Stimulated activated CD4-positive, alpha-beta T cell treated with anti-CD3 and anti-CD28 coated beads, Interleukin-1b, Interleukin-23, amount 100 ng/mL, for 1 hour (primary cell): ENCODE measurements at places on chromosomes 2 and 18.

DNA sequence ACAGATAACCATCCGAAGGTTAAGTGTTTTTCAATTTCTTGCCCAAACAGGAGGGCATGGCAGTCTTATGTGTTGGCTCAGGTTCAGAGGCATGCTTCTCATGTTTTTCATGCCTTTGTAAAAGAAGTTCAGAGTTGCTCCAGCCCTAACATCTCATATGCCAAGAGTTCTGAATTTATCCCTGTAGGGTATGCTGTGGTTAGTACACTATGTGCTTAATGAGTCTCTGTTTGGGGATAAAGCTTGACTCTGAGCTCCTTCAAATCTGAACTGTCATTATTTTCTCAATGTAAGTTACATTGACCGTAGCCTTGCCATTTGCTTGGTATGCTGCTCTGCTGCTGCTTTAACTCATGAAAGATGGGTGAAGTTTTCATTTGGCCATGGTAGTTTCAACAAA is 67.9 kb upstream of the PNPT1 start:
- DNase-seq = no peak

GRCh38 chr2:56025469-56026193 is 102.0 kb upstream of the EFEMP1 start:
- no peak for DNase-seq

- no peak for DNase-seq
Measured at GRCh38 chr2:159516241-159516758, 100.0 kb downstream of the BAZ2B start.

- no peak for DNase-seq
Measured at GRCh38 chr2:220789961-220790360, 782.1 kb downstream of the EPHA4 start.

DNA sequence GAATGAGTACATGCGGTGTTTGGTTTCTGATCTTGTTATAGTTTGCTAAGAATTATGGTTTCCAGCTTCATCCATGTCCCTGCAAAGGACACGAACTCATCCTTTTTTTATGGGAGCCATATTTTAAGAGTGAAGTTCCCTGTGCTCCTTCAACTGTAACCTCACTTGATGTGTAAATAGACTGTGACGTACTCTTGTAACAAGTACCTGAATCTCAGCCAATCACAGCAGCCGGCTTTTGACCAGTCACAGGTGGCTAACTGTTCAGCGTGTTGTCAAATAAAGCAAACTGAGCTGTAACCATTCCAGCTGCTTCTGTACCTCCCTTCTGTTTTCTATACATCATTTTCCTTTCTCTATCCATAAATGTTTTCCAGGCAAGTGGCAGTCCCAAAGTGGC is 774.3 kb upstream of the HS6ST1 start:
- no peak for DNase-seq

DNA sequence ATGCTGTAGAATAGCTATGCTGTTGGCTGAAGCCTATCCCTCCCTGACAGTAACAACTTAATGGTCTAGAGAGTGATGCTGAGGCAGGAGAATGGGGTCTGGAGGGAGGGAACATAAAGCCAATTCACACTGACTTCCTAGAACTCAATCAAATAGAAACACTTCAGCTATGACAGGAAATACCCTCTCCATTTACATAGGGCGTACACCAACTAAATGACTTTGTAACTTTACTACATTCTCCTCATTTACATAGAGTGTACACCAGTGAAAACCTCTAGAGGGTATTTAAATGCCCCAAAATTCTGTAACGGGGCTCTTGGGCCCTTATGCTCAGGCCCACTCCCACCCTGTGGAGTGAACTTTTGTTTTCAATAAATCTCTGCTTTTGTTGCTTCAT is 41.5 kb downstream of the YPEL5 start:
- DNase-seq = no peak

- DNase-seq = no peak
Measured at GRCh38 chr2:217802876-217803652, 199.7 kb downstream of the TNS1 start.

GRCh38 chr2:120825370-120826259 is 89.9 kb downstream of the GLI2 start:
- no peak for DNase-seq

DNA sequence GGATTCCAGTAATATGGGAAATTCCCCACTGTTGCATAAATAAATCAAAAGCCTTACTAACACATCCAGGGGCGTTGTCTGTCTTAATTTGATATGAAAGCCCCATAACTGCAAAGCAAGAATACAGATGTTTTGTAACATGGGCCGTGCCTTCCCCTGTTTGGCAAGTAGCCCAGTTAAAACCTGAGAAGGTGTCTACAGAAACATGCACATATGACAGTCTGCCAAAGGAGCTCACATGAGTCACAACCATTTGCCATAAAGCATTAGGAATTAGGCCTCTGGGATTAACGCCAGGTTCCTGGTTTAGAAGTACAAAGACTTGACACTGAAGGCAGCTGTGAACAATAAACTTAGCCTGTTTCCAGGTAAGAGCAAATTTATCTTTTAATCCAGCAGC is 43.1 kb upstream of the LONRF2 start:
- no peak for DNase-seq

DNA sequence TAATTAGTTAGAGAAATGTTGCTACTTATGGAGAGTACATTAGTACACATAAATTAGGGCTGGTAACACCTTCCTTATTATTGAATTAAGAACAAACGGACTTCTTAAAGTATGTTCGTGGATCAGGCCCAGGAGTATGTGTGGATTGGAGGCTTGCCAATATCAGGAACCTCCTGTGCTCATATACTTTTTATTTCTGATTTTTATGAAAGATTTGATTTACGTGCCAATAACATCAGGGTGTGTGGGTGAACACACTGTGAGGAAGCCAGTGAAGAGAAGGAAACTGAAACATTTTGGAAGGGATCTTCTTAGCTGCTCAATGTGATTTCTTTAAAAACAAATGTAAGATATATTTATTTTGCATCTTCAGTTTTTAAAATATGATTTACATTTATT is 113.0 kb downstream of the EFEMP1 start:
- DNase-seq = no peak

DNA sequence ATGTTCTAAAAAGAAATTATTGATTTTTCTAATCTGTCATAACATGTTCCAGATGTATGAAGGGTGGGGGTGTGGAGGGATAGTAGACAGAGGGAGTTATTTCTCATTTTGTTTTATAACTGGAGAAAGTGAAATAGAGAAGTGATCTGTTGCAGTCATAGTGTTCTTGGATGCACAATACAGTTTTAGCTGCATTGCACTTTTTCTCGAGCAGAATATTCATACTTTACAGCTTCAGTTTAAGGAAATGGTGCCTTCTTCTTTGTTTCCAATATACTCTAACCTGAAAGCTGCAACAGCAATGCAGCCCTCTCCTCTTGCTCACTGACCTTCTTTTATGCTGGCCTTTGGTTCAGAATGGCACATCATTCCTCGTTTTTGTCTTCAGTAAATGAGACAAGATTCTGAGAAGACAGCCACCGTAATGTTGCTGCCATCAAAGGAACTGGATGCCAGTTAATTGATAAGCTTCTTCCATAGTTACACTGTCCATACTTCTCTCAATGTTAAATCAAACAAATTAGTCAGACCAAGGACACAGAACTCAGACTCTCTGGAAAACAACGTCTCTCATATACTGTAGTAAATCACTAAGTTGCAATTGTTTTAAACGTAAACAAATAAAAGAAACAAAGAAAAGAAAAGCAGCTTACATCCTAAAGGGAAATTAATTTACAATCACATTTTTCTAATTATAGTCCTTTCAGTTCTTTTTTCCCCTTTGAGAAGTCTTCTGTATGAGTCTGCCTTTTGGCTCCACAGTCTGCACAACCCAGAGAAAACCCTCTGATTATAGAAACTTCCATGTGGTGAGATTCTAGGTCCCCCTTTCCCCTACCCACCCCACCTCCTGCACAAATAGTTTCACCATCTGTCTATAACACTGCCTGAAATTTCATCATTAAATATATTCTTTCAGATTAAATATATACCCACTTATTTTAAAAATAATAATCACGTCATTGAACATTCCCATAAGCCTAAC is 97.4 kb upstream of the UGP2 start:
- DNase-seq = no peak

GRCh38 chr2:238669046-238669445 is 178.8 kb upstream of the TWIST2 start:
- DNase-seq = no peak

DNA sequence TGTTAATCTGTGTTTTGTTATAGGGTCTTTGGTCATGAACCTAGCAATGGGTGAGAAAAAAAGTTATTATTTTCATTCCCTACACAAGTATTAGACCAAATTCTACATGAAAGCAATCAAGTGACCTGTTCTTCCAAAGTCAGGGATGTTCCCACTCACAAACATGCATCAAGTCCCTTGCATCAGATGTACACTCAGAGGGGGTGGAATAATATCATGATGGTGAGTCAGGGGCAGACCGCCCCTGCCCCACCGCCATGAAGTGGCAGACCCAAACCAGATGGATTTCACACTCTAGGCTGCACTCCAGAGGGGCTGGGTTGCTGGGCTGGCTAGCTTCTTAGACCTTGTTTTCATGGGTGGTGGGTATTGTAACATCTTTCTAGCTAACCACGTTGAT is 91.4 kb downstream of the ACAA2 start:
- no peak for DNase-seq

DNA sequence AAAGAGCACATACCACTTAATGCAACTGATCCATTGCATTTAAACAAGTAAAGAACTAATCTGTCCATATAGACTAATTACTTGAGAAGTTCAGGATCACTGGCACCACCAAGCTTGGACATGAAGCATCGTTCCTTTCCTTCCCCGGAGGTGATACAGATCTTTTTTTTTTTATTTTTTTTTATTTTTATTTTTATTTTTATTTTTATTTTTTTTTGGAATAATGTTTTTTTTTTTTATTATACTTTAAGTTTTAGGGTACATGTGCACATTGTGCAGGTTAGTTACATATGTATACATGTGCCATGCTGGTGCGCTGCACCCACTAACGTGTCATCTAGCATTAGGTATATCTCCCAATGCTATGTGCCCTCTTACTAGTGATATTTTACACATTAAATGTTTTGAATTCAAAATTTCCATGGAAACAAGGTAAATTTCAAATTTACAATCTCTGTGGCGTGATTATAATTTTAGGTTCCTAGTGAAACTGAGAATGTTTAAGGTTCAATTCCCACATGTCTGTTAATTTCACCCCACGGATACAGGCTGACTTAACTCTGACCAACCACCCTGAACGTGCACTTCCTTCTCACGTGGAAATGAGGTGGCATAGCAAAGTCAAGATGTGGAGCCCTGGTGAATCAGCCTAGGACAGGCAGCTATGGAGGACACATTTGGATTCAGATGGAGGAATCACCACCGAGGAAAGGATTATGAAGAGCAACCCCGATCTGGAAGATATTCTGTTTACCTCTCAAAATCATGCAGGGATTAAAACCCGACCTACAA is 101.6 kb upstream of the THOC1 start:
- DNase-seq = no peak

- no peak for DNase-seq
Measured at GRCh38 chr2:176380341-176380740, 111.1 kb downstream of the MTX2 start.

DNA sequence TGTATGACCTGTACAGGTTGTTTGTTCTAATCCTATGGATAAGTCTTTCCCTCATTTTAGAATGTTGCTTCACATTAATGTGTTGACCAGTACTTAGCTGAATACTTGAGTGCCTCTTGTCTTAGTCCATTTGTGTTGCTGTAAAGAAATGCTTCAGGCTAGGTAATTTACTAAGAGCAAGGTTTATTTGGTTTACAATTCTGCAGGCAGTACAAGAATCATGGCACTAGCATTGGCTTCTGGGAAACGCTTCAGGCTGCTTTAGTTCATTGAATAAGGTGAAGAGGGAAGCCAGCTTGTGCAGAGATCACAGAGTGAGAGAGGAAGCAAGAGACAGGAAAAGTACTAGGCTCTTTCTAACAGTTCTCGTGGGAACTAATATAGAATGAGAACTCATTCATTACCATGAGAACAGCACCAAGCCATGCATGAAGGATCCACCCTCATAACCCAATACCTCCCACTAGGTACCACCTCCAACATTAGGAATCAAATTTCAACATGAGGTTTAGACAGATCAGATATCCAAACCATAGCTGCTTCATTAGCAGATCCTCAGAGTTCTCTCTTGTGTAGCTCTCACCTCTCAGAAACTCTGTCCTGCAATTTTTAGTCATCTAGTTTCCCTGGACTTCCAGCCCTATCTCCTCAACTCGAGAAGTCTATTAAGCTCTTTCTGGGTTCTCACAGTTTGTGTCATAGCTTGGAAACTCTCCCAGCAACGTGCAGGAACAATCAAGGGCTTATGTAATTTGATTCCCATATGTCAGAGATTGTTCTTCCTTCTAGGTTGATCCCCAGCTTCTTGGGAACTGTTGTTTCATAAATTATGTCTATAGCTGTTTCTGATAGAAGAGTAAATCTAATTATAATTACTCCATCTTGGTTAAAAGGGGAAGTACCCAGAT is 2082.3 kb upstream of the CELF4 start:
- DNase-seq = no peak

GRCh38 chr2:225494100-225494459 is 94.6 kb downstream of the NYAP2 start:
- DNase-seq = no peak

DNA sequence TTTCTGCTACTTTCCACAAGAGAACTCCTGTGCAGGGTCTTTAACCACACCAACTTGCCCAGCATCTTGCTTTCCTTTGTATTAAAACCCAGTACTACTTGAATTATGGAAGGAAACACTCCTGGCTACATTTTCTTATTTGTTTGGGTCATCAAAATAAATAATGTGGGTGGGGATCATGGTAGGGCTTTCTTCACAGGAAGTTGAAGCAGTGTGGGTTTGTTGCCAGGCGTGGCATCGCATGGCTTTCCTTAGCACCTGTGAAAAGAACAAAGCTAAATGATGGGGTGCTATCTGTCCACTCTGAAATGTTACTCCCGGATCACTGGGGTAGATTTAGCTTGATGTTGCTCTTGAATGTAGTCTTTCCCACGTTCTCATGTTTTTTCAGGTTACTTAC is 18.7 kb downstream of the ARHGAP25 start:
- no peak for DNase-seq

DNA sequence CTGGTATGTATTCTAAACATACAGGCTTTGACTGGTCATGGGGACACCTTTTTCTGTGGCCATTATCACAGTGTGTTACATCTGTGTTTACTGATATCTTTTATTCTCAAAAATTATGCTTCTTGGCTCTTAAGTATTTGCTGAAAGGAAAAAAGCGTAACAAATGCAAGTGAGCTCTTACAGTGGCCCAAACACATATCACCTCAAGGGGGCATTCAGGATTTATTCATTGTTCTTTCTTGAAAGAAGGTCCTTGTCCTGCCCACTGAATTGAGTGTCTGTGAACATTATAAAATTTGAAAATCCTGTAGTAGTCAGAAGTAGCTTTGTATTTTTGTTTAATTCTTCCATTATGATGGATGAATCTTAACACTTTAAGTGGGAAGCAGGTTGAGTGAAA is 454.5 kb downstream of the XIRP2 start:
- DNase-seq = no peak

GRCh38 chr2:55843994-55844345 is 79.6 kb downstream of the EFEMP1 start:
- DNase-seq = no peak

GRCh38 chr2:1626271-1626681 is 118.0 kb downstream of the PXDN start:
- no peak for DNase-seq

- DNase-seq = no peak
Measured at GRCh38 chr2:12310399-12310798, 406.3 kb upstream of the TRIB2 start.
